ENCODE measurements at places on chromosomes 5 and 9.

GRCh38 chr5:76310208-76310607 lies 92.9 kb upstream of the IQGAP2 start:
- no peak for DNase-seq

- no peak for DNase-seq
Observed at GRCh38 chr9:26604076-26604662, 288.4 kb downstream of the CAAP1 start.

DNA sequence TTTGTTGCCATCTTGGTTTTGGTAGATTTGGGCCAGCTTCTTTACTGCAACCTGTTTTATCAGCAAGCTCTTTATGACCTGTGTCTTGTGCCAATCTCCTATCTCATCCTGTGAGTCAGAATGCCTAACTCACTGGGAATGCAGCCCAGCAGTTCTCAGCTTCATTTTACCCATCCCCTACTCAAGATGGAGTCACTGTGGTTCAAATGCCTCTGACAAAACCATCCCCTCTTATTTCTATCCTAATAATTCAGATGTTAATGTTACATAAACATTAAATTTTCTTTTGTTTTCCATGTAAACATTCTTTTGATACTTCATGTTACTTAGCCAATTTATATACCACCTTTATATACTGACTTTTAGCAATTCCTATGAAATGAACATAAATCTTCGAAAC lies 746.3 kb downstream of the CDH18 start:
- no peak for DNase-seq

DNA sequence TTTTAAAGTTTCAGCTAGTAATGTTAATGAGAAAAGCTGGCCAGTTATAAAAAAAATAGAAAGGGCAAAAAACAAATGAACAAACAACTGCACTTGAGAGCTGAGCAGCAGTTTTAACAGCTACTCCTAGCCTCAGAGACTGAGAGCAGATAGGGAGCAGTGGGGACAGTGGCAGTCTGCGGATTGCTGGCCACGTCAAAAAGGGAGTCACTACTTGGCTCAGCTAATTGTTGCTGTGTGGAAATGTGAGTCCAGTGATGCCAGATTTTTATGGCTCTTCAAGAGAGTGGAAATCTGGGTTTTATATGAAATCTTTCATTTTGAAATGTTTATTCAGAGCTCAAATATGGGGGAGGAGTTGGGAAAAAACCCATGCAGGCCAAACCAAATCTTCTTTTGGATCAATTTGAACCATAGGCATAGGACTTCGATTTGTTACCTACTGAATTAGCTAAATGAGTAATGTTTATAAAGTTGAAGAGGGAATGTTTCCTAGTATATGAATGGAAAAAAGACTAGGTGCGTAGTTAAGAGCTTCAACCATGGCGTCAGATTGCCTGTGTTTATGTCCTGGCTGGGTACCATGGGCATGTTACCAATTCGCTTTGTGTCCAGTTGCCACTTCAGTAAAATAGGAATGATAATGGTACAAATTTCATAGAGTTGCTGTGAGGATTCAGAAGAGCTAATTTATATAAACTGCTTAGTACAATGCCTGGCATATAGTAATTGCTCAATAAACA lies 102.1 kb downstream of the PAM start:
- DNase-seq, result peak; percentile 61

- DNase-seq, result no peak
Observed at GRCh38 chr5:105397749-105398148, 1835.2 kb upstream of the NUDT12 start.
